Neural progenitor cell (in vitro differentiated cells): ENCODE measurements at places on chromosomes 1 and 21.

DNA sequence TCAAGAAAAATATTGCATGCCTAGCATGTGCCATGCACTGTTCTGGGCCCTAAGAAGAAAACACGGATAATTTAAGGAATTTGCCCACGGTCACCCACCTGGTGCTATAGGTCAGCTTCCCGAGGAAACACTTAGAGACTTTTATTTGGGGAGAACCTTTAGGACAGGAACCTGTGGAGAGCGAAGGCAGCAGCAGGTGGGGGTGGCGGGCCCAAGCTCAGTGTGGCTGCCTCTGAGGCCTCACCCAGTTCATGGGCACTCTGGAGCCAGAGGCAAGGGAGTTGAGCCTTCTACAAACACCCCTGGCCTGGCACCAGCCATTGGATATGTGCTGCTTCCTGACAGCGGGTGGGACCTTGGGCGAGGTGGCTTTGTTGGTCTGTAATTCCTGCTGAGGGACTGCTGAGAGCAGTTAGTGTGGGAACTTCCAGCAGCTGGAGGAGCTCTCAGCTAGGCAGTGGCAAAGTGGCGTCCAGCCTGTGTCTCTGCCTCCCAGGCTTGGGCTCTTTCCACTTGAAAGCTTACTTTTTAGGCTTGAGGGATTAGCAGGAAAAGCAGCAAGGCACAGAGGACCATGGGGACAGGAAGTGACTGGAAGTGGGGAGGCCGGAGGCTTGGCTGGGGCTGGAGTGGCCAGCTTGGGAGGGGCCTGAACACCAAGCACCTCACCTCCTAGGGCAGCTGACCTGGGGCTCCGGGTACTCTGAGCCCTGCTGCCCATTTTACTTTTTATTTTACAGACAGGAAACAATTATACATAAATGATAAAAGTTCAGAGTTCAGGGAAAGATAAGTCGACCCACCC lies 19.1 kb downstream of the MRPL37 start:
- peak; percentile 47 for DNase-seq

GRCh38 chr1:43405219-43405875 lies 15.6 kb downstream of the SZT2 start:
- DNase-seq = no peak

- DNase-seq = no peak
These were observed 255.9 kb upstream of the KIAA0040 start for GRCh38 chr1:175448467-175448866.

DNA sequence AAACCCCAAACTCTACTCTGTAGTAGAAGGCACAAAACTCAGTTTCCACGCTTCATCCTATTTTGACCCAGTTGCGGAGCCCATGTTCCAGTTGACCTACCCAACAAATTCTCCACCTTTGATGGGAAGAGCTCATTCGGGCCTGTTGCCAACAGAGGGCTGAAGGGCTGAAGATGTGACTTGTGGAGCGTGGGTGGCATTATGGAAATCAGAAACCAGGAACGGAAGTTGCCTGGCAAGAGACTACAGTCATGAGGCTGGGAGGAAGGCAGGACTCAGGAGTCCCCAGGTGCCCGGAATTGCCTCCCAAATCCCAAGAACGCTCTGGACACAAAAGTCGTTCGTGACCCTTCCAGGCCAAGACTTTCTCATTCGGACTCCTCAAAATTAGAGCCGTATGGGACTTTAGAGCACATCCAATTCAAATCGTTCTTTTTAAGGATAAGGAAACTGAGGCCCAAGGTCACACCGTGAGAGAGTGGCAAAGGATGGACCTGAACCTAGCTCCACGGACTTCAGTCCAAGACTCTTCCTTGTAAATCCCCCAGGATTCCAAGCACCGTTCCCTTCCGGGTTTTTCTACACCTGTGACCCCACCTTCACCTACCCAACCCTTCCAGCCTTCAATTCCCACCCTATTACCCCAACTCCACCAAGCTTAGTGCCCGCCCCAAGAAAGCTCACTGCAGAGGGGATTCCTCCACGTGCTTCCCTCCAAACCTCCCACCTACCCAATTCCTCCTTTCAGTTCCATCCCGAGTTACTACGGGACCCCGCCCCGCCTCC lies 739 bp downstream of the SMG5 start:
- peak; percentile 30 for DNase-seq

DNA sequence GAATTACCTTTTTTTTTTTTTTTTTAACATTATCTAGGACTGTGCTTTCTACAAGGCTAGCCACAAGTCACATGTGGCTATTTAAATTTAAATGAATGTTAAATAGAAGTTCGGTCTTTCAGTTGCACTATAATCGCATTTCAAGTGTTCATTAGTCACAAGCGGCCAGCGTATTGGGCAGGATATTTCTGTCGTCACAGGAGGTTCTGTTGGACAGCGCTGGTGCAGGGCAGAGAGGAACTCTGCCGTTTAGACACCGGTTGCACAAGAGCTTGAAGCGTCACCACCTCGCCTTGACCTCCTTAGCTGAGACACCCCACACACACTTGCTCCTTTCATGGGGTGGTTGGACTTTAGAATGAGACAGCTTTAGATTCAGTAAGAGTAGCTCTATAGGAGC lies 64.1 kb downstream of the BACE2 start:
- DNase-seq = no peak

DNA sequence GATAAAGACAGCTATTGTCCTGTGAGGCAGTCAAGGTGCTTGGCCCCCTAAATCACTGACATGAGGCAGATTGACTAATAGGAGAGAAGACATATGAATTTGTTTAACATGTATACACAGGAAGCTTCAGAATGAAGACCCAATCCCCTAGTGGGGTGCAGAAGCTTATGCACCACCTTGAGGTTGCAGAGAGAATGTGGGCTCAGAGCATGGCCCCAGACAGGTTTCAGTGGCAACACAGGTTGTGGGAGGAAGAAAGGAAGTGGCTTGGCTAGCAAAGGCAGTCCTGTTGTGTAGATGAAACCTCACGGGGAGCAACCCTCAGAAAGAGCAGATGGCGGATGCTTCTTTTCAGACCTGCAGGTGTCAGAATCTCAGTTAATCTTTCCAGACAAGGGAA lies 37.0 kb upstream of the PARP1 start:
- no peak for DNase-seq

DNA sequence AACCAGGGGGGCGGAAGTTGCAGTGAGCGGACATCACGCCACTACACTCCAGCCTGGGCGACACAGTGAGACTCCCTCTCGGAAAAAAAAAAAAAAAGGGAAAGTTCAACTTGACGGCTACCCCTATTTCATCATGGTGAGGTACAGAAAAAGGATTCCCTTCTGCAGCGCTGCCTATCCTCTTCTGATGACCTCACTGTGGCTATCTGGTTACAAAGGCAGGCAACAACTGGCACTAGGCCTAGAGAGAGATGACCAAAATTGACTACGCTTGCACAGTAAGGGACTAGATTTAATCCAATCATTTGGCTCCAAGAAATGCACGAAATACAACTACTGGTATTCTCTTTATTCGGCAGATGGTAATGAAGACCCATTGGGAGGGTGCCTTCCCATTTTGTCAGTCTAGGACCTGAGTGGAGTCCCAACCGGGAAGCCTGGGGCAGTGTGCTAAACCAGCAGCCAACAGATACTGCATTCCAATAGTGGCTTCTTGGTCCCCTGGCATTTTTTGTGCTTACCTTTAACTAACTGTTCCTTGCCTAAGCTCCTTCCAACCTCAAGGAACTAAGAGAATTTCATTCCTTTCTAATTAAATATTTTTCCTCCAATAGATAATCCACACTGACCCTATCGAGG lies 36.6 kb downstream of the ITPKB start:
- no peak for DNase-seq

- peak; percentile 68 for DNase-seq
These were observed 73.3 kb downstream of the NVL start for GRCh38 chr1:224256640-224257039.
